GM23248 (cell line): ENCODE measurements at places on chromosomes 7 and 10. TPM values are rescaled to one million over a fixed set of nuclear protein-coding genes. Genes with fewer than 3 reads are reported as not detected.

The ITIH5 gene
- polyA plus RNA-seq, result 0.13 TPM in 1 of 2 replicates, not detected in the other

GRCh38 chr7:19677180-19677579, 31.7 kb downstream of the POLR1F start:
- no peak for DNase-seq

The WEE2 gene
- not detected in 2 replicates for polyA plus RNA-seq

DNA sequence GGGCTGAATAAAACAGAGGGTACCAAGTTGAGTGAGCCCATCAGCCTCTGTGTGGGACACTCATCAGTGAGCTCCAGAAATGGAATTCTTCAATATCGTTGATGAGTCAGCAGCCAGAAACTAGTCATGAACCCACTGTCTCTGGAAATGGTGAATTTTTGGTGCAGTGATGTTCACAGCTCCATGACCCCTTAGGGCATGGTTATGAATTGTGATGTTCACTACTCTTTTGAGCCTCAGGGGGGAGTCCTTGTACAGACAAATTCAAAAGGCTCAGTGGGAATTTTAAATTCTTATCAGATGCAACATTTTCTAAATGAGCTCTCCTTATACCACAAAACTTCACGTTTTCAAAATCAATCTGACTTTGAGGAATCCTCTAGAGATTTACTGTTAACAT, 335.7 kb downstream of the PHTF2 start:
- DNase-seq, result peak; percentile 94

- DNase-seq, result peak; percentile 46
These were observed 106.0 kb upstream of the PDCD4 start for GRCh38 chr10:110765513-110766319.

The INTS1 gene
- polyA plus RNA-seq, result 24.8 and 25.4 TPM in 2 replicates

The ZNF117 gene
- 0.81 and 1.2 TPM in 2 replicates for polyA plus RNA-seq

DNA sequence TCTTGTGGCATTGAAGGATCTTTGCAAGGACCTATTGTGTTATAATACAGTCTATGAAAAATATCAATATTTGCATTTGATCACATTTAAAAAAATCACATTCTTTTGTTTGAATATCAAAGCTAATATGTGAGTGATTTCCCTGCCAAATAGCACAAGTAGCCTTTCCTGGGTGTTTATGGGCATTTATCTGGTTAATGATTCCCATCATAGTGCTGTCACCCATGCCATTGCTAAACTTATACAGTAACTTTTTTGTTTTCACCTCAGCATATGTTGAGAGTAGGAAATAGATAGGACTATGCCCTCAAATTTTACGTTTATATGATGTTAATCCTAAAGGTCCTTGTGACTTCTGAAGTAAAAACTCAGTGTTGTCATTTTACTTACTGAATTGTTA, 136.9 kb downstream of the CFTR start:
- no peak for DNase-seq

DNA sequence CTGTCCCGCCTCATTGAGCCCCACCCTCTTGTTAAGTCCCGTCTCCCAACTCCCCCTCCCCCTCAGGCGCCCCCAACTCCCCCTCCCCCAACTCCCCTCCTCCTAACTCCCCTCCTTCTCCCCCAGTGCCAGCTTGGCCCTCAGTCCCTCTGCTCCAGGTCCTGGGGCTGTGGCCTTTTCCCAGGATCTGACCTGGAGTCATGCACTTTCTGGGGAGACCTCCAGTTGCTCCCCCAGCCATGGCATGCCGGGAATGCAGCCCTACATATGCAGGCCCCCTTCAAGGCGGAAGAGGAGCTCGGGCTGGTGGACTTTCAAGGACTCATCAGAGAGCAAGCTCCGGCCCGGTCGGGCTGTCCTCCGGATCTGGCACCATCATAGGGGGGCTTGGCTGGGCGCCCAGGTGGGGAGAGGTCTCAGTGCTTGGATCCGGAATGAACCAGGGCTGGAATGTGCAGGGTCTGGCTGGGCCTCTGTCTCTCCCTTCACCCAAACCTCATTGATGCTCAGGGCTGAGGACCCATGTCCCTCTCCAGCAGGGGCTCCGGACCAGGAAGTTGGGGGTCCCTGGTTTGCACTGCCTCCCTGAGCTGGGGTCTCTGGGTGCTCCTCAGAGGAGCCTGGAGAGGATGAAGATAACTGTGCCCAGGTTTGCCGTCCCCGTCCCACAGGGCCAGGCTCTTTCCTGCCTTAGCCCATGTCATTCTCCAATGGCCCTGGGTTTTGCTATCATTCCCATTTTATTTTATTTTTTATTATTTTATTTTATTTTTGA, 41.1 kb downstream of the TMEM270 start:
- no peak for DNase-seq

GRCh38 chr10:24821986-24822385, 98.3 kb upstream of the ARHGAP21 start:
- DNase-seq, result peak; percentile 65

DNA sequence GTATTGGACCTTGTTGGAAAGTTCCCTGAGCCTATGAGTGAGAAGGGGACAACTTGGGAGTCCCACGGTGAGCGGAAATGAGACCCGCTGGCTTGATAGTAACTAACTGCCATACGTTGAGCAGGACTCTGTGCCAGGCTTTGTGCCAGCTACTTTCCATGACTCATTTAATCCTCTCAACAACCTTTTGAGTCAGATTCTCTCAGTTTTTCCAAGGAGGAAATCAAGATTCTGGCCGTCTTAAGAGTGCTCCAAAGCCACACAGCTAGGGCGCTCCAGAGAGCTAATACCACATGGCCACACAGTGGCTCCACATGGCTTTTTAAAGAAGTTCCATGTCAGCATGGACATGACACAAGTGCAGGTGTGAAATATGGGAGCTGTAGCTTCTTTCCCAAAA, 55.7 kb downstream of the NOD1 start:
- peak; percentile 40 for DNase-seq

DNA sequence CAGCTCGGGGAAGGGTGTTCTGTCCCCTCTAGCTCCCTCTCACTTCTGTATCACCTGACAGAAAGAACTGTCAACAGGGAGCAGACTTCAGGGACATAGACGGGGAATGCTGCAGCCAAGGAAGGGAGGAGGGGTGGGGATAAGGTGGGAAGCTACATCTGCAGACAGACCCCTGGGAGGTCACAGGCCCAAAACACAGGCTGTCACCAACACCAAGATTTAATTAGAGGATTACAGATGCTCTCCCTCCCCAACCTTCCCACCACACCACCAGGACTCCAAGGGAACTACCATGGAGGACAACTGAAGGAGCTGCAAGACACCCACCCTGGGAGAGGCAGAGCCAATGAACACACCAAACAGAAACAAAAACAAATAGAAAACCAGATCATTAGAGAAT, 425.2 kb upstream of the VSTM2A start:
- no peak for DNase-seq

The SERPINE1 gene
- polyA plus RNA-seq, result 1,537 and 1,563 TPM in 2 replicates

DNA sequence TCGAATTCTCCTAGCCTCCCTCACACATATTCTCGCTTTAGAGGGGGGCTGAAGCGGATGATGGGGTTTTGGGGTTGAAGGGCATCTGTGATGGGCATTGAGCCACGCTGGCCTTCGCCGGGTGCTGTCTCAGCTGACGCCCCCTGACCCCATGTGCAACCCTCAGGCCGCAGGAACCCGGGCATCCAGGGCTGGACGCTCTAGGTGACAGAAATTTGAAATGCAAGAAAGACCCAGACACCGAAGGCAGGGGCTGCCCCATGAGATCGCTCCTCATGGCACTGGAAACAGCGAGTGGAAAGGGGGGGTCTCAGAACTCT, 664 bp upstream of the C10orf88 start:
- no peak for DNase-seq
